Adrenal gland (tissue), 19 donors: ENCODE measurements at places on chromosomes 11 and 22. TPM values are rescaled to one million over a fixed set of nuclear protein-coding genes. Genes with fewer than 3 reads are reported as not detected.
A peak's percentile ranks its signal among the peaks of the same experiment; 100 is the strongest.

- DNase-seq, result no peak
These were observed 76.7 kb upstream of the BARX2 start for GRCh38 chr11:129298988-129299387.

DNA sequence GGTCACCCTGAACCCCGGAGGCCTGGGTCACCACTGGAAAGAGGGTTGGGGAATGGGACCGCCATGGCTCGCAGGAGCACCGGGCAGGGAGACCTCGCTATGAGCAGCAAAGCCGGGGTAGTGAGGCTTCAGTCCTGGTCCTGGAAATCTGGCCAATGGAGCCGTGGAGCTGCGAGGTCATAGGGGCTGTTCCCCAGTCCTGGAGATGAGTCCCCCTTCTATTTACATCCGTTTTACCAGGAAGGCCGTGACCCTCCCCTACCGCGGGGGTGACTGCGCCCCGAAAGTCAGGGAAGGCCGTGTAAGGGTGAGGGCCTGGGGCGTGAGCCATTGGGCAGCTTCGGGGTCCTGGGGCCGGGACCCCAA, 449 bp downstream of the PIDD1 start:
- DNase-seq, result no peak

DNA sequence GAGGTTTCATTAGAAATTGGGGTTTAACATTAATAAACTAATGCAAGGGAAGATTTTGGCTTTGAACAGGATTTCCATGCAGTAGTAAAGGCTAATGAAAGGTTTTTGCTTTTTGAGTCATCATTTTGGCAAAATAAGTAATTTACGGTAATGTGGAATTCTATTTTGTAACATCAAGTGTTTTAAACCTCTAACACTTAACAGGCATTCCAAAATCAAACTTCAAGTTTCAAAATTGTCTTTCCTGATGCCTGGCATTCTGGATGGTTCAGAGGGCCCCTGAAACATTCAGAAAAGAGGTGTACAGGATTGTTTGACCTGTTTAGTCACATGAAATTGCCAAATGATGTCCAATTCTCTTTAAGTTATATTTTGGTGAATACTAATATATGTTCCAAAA, 90.4 kb upstream of the GNAZ start:
- DNase-seq, result no peak

CYP2R1 gene
- 6.7 TPM for total RNA-seq

GRCh38 chr22:33853200-33854097, 66.8 kb downstream of the LARGE1 start:
- DNase-seq, result peak; percentile 89

DNA sequence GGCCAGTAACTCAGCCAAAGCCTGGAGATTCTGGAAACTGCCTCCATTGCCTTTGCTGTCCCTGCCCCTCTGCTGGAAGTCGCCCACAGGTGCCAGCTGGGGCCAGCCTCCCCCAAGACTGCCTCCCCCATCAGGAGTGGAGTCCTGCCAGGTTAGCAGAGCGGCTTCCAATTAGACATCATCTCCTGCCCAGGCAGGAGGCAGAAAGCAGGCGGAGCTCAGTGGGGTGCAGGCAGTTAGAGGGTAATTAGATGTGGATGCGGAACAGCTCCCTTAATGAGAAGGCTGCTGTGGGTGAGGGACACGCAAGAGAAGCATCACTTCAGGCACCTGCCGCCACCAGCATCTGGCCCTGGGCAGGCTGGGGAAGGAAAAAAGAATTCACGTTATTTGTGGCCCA, 90.9 kb upstream of the TP53I11 start:
- no peak for DNase-seq

OR5A1 gene
- total RNA-seq, result not detected

- peak; percentile 93 for DNase-seq
These were observed 94.4 kb downstream of the SCN3B start for GRCh38 chr11:123560006-123560405.

ANO9 gene
- total RNA-seq, result not detected

GRCh38 chr11:106321601-106322000, 244.1 kb downstream of the AASDHPPT start:
- no peak for DNase-seq

DNA sequence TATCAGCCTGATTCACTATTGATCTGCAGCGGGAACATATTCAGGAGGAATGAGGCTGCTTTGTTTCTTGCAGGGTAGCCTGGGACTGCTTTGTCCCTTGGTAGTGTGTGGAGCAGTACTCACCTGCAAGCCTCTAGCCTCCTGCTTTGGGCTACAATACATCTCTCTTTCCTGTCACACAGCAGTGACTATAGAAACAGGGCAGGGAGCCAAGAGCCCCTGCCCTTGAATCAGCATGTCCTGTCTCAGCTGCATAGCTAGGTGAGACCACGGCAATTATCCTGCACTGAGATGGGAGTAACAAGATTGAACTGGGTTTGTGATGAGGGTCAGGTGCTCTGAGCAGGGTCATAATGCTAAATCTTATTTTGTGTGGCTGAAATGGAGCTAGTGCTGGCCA, 191.9 kb downstream of the NELL1 start:
- no peak for DNase-seq

DNA sequence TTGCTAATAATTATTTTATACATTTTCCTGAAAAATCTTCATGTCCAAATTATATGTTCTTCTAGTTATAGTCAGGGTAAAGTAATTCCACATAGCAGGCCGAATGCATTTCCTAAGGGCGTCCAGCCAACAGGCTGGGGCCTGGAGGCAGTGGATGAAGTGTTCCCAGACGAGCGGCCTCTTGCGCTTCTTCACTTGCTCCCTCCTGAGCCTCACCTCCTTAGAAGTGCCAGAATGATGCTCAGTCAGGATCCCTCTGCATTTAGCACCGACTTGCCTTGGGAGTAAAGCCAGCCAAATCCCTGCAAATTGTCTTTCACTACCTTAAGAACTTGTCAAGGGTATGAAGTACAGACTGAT, 1.5 kb downstream of the OLFML1 start:
- DNase-seq, result no peak

DNA sequence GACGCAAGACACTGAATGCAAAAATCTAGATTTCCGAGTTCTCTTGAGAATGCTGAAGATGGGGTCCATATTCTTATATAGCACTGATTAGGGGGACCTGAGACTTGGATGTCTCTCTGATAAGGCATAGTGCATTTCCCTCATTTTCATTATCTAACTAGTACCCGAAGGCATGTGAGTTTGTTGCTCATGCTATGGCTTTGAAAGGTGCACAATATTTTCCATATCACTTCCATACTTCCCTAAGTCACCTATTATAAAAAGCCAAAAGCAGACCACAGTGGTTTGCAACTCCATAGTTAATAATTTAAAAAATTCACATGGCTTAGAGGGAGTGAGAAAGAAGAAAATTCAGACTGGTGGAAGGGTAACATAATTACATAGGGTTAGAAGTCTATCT, 1.7 kb downstream of the BTBD10 start:
- no peak for DNase-seq

PYGM gene
- total RNA-seq, result 1.4 TPM

GRCh38 chr11:67285541-67286498, 3.3 kb upstream of the ANKRD13D start:
- DNase-seq, result no peak

POU2F3 gene
- total RNA-seq, result not detected

DNA sequence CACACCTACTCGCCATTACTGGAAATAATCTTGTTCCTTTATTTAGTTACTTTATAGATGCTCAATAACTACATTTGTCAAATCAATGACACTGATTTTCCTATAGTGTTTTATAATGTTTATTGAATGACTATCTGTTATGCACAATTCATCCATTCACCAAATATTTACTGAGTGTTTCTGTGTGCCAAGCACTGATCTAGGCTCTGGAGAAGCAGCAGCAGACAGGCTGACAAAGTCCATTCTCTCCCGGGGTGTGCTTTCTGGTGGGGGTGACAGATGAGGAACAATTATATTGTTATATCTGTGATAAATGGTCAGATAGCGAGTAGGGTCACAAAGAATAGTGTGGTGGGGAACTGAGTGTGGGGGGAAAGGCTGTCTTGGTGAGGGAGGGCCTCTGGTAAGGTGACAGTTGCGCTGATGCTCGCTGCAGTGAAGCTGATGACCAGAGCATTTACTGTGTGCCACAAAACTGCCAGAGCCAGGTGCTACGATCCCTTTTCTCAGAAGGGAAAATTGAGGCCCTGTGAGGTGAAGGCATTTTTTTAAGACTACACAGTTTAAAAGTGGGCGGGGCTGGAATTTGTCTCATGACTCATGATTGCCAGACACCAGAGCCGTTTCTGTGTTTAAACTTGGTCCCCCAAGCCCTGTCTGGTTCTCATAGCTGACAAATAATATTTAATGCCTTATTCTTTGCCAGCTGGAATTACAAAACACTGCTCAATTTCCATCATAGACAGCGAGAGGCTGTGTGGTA, 10.2 kb downstream of the PACS1 start:
- peak; percentile 72 for DNase-seq
